ENCODE measurements at places on chromosomes 5 and 9. TPM values are rescaled to one million over a fixed set of nuclear protein-coding genes. Genes with fewer than 3 reads are reported as not detected.

CATSPER3 gene
- 0.12 TPM for total RNA-seq

BASP1 gene
- 163 TPM for total RNA-seq

EGFLAM gene
- total RNA-seq, result 0.75 TPM

GIN1 gene
- 7.9 TPM for total RNA-seq

TRPM3 gene
- 0.77 TPM for total RNA-seq

MGAT1 gene
- total RNA-seq, result 81.0 TPM

SLC6A7 gene
- total RNA-seq, result not detected

Data from uterine smooth muscle cell (primary cell).